ENCODE measurements at places on chromosomes 3 and 15. TPM values are rescaled to one million over a fixed set of nuclear protein-coding genes. Genes with fewer than 3 reads are reported as not detected.

DNA sequence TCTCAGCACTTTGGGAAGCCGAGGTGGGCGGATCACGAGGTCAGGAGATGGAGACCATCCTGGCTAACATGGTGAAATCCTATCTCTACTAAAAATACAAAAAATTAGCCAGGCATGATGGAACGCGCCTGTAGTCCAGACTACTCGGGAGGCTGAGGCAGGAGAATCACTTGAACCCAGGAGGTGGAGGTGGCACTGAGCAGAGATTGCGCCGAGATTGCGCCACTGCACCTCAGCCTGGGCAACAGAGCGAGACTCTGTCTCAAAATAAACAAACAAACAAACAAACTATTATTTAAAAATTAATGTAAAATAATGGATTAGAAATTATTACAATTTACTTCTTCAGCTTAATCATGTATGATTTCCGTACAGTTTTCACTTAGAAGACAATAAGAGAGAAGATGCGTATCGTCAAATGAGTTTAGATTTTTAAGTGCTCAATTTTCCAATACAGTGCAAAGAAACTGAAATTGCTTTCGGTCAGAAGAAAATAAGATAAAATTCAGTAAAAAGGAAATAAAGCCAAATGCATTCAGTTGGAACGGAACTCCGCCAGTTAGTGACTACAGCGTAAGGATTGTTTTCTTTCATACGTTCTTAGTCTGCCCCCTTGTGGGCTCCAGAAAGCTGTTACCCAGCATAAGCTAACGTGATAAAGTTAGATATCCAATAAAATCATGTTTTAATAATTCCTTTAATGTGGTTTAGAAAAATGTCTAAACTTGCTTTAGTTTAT lies 24.8 kb downstream of the AADAC start:
- peak; percentile 33 for DNase-seq

DNA sequence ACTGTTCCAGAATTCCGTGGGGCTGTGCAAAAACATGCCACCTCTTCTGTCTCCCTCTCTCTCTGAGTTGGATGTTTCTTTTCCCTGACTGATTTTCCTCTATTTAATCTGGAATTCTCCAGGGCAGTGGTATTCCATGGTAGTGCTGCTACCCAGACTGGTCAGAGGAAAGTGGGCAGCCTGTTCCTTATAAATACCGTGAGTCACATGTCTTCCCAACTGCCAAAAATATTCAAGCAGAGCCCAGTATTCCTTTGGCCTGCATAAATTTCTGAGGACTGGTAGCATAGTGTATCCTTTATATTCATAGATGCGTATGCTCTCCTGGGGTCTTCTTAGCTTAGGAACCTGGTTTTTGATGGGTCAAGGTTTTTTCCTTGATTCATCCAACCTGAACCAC lies 40.9 kb downstream of the CEMIP start:
- no peak for DNase-seq

DNA sequence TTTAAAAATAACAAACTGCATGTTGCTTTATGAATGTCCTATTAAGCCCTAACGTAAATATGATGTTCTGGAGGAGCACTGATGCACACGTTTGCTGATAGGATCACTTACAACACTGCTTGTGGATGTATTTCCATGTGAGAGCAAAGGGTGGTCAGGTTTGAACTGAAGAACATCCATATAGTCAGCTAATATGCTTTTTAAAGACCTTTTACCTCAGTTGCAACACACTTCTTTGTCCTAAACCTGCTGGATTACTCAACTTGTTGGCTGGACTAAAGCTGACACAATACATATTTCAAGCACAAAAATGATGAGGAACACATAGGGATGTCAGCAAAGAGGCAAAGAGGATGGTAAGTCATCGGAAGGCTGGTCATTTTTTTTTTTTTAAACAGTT lies 186.6 kb downstream of the TIGIT start:
- no peak for DNase-seq

- no peak for DNase-seq
Observed at GRCh38 chr3:116005404-116005803, 382.1 kb downstream of the GAP43 start.

DNA sequence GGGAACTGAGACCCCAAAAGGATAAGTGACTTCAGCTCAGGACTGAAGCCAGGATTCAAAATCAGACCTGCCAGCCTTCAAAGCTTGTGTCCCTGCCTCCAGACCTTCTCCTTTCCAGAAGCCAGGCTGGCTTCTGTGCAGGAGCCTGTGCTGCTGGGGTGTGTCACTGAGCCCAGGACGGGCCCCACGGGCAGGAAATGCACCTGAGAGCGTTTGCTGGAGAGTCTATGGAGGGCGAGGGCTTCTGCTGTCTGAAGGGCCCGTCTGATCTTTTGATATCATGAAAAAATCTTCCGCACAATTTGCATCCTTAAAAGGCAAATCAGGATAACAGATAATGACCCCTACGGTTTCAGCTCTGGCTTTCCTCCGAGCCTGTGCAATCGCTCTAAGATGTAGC lies 125.4 kb downstream of the FAM43A start:
- no peak for DNase-seq

SACM1L gene
- 101 TPM for total RNA-seq

GYG1 gene
- 44.5 TPM for total RNA-seq

SNAP23 gene
- 46.0 TPM for total RNA-seq

Data from activated CD4-positive, alpha-beta memory T cell treated with anti-CD3 and anti-CD28 coated beads, Interleukin-2, amount 10 ng/mL, durations not matched to agents 7 days and 5 days (primary cell).